A549 (cell line): ENCODE measurements at places on chromosomes 1 and 21.
A peak's percentile ranks its signal among the peaks of the same experiment; 100 is the strongest.

DNA sequence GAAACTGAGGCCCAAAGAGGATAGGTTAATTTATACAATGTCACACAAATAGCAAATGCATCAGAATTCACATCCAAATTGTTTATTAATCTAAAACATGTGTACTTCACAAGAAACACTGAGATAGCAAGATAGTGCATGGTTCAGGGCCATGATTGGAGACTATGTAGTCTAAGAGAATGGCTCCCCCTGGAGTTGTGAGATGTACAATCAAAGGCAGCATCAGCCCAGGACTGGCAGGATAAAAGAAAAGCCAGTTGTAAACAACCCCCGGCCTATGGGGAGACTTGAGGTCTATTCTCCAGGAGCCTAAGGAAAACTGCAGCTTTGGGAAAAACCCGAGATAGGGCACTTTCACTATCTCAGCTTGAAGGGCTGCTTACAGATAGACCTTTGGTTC lies 511.0 kb downstream of the OMA1 start:
- DNase-seq, result peak; percentile 4

DNA sequence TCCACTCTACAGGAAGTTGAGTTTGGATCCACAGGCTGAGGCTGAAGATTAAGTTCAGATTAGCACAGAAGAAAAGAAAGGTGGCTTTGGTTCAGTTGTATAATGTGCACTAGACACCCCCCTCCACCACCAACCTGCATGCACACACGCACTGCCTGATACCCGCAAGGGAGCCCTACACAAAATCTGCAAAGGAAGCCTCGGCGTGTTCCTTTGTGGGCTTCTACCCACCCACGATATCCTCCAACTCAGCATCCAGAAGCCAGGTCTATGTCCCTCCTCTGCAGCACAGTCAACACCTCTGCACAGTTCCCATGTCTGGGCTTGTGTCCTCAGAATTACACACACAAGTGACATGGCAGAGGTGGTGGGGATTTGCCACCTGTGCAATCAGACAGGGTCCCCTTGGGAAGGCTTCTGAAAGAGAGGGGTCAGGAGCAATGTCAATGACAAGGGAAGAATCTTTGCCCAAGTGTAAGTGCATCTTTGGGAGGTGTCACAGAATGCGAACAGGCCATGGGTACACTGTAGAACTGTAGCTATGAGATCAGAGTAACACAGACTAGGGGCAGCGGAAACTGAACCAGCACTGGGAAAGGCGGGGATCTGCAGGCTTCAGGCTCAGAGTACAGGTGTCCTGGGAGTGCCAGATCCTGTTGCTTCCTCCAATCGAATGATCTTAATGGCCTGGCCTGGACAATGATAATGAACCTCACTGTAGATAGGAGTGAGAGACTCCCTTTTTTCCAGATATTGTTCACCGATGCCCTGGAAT lies 148.6 kb upstream of the ETV3 start:
- no peak for DNase-seq

DNA sequence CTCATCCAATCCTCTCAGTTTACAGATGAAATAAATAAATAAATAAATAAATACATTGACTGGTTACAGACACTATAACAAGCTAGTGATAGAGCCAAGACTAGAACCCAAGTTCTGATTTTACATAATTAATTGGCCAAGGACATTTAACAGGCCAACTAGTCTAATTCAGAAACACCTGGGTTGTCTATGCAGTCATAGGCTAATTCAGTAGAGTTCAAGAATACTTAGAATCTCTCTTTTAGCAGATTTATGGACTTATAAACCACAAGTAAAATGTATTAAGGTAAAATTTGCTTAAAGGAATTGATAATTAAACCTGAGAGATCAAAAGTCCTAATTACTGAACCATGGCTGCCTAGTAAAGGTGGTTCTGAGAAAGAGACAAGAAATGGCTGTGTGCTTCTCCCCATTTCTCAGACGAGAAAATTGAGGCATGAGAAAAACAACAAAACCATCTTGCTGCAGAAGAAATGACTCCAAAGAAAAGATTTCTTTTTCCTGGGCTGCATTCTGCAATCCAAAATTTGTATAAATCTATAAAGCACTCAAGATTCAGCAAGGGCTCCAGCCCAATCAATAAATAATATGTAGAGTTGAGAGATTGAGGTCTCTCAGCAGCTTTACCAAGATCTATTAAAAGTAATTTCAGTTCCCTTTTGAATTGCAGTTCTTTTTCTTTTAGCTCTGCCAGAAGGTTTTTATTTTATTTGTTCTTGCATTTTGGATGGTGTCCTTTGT lies 98.3 kb downstream of the DUSP10 start:
- DNase-seq, result no peak

DNA sequence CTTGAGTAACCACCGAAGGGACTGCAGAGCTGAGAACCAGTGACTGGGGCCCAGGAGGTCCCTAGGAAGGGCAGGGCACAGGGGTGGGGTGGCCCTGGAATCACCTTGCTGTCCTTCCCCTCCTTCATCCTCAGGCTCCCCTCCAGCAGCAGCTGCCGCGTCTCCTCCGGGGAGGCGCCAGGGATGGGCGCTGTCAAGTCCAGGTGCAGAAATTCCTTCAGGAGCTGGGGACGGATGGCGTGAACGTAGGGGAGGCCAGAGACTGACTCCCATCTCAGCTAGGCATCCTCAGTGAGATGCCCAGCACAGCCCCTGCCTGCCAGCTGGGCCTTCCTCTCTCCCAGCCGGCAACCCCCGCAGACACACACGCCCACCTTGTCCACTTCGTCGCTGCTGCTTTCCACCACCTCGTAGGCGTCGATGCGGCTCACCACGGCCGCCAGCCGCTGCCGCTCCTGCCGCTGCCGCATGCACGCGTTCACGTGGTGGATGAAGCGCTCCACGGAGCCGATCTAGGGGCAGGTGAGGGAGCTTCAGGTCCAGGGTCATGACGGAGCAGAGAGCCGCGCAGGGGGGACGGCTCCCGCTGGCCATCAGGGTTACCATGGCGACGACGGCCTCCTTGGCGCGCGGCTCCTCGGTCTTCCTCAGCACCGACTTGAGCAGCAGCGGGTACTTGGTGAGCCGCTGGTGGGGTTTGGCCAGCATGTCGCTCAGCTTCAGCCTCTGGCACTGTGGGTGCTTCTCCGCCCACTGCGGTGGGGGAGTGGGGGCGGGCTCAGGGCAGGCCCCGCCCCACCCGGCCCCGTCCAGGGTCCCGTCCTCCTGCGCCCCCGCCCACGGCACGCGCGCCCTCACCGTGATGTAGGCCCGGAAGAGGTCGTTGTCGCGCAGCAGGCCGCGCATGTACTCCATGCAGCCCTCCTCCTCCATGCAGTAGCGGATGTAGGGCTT lies 4.4 kb upstream of the TNFRSF25 start:
- DNase-seq, result no peak

DNA sequence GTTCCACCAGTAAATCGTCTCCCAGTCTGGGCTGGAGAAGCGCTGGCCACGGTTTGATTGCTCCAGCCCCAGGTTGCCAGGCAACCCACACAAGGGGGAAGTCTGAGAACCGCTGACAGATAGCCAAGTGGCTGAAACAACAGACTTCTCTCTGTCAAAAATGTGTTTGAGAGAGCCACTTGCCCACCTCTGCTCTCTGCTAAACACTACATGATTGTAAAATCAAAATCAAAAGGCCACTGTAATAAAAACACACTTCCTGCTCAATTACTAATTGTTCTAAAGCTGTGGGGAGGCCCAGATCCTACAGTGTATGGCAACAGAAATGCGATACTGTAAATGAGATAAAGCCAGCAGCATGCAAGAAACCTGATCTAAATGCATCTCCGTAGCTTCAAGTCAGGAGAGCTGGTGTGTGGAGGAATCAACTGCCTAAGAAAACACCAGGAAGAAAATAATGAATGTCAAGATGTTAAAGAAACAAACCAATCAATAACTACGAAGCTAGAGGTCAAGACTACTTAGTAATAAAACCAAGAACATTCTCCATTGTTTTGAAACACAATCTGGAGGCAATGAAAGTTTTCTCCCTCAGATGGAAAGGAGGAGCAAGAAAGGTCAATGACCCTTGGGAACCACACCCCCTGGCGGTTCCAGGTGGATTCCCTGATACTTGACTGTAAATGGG lies 121.2 kb downstream of the SLC45A1 start:
- DNase-seq, result no peak

DNA sequence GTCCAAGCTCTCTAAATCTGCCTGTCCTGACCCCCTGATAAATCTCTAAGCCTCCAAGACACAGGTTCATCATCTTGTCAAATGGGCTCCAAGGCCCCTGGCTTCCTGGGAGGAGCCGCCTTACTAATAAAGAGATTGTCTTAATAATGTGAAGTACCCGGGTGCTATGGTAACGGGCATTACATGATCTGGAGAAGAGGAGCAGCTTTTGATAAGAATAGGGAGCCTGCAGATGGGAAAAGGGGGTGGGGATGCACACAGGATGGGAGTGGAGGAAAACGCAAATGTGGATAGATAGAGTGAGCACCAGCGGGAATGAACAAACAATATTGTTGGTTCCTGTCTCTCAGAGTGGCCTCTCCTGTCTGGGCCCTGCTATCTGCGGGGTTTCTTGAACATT lies 11.9 kb upstream of the RXRG start:
- no peak for DNase-seq

DNA sequence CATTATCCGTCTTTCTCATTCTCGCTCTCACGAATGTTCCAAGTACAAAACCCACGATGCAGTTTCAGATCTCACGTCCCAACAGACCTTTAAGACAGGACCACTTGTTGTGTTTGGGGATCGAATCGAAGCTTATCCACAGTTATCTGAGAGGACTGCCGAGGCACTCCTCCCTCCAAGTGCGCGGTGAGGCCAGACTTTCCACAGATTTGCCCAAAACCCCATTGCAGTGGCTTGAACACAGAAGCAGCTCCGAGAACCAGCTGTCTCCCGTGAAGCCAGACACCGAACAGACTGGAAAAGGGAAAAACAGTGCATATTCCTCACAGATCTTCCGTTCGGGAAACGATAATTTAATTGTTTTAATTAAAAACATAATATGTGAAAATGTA lies 46.5 kb upstream of the COL6A2 start:
- no peak for DNase-seq

DNA sequence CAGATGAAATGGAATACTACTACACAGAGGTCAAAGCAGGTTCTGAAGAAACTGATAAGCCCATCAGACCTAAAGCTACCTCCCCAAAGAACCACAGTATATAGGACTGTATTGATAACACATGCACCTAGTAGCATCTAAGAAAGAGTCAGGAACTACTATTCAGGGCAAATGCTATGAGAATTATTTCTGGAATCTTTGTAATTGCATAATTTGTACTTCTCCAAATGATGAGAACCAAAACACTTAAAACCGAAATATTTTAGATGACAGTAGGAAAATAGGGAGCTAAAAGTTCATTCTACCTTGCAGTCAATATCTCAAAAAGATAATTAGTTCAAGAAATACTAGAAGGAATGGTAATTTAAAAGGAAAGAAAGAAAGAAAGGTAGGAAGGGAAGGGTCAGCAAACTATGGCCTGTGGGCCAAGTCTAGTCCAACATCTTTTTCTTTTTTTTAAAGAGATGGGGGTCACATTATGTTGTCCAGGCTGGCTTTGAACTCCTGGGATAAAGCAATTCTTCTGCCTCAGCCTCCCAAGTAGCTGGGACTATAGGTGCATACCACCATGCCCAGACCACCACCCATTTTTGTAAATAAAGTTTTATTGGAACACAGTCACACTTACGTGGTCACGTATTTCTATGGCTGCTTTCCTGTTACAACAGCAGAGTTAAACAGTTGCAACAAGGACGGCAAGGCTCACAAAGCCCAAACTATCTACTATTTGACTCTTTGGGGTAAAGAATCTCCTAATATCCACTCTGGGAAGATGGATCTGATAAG lies 24.0 kb downstream of the EGLN1 start:
- no peak for DNase-seq

DNA sequence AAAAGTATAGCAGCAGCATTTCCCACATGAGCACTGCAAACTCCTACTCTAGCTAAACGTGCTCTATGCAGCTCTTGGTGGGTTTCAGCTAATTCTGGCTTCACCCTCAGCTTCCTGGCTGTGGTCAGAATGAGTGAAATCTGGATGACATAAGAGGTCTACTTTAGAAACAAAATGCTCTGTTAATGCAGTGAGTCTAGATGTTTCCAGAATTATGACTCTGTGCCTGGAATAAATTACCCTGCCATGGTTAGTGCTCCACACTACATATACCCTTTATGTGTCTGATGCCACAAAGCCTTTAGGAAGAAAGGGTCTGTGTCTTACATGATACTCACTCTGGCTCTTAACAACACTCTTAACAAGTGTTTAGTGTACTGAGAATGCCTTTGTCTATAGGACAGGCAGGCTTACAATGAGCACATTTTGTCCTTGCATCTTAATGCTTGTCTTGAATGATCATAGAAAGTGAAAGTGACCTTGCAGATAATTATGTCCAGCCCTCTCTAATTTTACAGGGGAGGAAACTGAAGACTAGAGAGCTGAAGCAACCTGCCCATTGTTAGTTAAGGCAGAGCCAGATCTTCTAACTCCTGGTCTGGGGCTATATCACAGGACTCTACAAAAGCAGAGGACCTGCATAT lies 9.2 kb downstream of the S100A10 start:
- DNase-seq, result no peak

GRCh38 chr1:69611316-69611715 lies 43.6 kb downstream of the LRRC7 start:
- no peak for DNase-seq
